ENCODE measurements at places on chromosomes 16 and 17.

- no peak for DNase-seq
These were observed 29.0 kb downstream of the RNF213 start for GRCh38 chr17:80289616-80290015.

GRCh38 chr17:50268743-50269275 is 5.5 kb upstream of the TMEM92 start:
- DNase-seq: peak; percentile 7

DNA sequence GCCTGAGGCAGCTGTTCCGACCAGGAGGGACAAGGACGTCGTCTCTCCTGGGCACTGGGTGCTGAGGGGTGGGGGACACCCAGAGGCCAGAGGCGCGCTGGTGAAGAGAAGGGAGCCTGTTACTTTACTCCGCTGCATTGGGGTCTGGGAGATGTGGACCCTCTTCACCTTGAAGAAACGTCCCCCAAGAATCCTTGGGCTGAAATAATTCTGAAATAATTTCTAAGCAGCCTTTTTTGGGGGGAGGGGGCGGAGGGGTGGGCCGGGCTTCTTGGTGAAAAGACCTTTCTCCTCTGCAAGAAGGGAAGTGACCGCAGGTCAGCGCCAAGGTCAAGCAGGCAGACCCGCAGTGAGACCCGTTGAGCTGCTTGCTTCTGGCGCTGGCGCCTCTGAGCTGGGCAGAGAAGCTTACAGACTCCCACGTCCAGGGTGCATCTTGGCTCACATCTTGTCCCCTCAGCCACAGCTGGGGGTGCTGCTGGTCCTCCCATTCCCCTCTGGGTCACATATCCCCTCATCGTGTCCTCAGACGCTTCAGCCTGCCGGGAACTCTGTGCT is 1.1 kb downstream of the SYT17 start:
- DNase-seq: no peak

DNA sequence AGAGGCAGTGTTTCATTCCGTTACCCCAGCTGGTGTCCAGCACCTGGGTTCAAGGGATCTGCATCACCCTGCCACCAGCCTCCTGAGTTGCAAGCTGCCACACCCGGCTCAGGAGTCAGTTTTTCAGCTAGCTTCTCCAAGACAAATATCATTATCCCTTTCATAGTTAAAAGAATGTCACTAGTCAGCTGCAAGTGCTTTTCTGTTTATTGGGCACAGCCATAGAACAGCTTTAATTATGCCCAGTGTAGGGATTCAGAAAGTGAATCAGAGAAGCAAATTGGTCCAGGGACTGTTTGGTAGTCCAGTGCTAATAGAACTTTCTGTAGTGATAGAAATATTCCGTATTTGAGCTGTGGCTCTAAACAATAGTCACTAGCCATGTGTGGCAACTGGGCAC is 2.9 kb upstream of the AOC3 start:
- no peak for DNase-seq

- DNase-seq: no peak
These were observed 21.0 kb downstream of the PMM2 start for GRCh38 chr16:8818504-8819270.

DNA sequence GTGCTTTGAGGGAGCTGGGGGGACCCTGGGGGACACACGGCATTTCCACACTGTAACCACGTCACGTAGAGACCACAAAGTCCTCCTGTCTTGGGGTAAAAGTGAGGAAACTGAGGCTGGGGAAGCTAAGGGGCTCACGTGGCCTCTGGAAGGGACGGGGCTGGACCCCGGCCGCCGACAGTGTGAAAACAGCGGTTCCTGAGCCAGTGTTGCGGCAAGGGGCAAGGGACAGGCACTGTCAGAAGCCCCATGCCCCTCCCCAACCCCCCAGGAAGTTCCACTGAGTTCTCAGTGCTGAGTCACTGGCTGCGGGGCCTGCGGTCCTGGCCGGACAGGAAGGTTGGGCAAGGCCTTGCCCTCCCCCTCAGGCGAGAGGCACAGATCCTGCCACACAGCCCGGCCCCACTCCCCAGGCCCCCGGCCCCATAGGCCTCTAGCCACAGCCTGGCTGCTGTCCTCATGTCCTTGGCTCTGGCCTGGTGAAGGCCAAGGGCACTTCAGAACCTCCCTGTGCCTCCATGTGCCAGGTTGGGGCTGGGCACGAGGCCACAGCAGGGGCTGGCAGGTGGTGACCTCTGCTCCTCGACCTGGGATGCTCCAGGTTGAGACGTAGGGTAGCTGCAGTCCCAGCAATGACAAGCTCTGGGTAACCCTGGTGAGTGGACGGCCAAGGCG is 5.0 kb upstream of the CCDC57 start:
- DNase-seq: no peak
